Stimulated activated CD4-positive, alpha-beta T cell treated with anti-CD3 and anti-CD28 coated beads, Interleukin-4, amount 100 ng/mL, for 1 hour (primary cell): ENCODE measurements at places on chromosomes 6 and 20.

DNA sequence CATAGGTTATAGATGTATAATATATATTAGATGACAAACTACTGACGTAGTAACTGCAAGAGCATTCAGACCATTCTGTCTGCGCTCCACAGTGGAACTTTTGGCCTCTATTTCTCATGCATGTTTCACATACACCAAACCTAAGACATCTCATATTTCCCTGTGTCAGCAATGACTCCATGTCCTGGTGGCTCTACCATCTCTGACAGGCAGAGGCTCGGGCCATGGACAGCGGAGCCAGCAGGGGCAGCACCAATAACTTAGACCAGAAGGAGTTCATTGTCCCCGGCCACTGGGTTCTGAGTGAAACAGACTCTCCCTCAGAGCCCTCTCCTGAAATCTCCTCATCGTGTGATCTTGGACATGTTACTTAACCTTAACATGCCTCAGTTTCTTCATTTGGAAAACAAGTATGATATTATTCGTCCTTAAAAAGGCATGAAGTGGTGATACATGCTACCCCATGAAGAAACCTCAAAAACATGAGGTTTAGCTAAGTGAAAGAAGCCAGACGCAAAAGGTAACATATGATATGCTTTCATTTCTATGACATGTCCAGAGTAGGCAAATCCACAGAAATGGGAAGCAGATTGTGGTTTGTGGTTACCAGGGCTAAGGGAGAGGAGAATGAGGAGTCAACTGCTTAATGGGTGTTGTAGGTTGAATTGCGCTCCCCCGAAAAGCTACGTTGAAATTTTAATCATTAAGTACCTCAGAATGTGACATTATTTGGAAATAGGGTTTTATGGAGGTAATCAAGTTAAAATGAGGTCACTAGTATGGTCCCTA is 564.0 kb upstream of the JARID2 start:
- DNase-seq: no peak

GRCh38 chr6:9121549-9121948 is 686.2 kb upstream of the SLC35B3 start:
- no peak for DNase-seq

- DNase-seq: no peak
Measured at GRCh38 chr6:11208267-11208666, 24.2 kb downstream of the NEDD9 start.

GRCh38 chr20:63896264-63897105 is 1.6 kb downstream of the DNAJC5 start:
- peak; percentile 26 for DNase-seq

DNA sequence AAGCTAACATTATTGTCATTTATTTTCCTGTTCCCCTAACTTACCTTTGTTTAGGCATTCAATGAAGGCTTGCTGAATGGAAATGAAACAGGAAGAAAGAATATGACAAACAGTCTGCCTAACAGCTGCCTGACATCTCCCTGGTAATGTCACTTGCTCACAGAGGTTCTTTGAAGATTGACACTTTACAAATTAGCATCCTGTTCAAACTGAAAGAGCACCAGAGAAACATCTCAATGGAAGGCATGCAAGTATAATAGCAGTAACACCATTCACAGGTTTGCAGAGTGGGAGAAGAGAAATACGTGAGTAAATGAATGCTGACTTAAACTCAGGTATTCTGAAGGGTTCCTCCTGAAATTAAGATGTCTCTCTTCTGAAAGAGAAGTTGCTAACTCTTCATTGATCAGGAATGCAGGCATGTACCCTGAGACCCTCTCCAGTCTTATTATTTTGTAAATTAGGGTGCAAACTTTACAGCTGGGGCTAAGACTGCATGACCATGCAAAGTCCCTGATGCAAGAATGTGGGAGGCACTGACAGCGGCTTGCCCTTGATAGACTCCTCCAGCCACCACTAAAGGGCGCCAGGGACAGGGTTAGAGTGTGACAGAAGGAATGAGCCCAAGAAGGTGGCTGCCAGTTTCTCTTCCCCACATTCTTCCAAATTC is 1.3 kb upstream of the SMLR1 start:
- no peak for DNase-seq

DNA sequence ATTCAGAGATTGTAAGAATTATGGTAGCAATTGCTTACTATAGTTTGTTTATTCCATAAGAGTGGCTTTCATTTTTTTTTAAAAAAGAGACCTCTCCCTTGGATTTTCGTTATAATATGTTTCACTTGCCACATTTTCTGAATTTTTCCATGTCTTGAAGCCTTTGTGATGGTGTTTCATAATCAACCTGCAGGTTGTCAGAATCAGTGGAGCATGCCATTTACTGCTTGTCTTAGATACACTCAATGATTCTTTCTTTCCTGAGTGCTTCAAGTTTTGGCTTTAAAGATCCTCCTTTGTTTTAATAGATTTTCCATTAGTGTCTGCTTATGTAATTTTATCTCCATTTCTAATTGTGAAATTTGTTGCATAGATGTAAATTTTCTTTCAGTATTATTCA is 31.2 kb downstream of the KCNQ5 start:
- no peak for DNase-seq

DNA sequence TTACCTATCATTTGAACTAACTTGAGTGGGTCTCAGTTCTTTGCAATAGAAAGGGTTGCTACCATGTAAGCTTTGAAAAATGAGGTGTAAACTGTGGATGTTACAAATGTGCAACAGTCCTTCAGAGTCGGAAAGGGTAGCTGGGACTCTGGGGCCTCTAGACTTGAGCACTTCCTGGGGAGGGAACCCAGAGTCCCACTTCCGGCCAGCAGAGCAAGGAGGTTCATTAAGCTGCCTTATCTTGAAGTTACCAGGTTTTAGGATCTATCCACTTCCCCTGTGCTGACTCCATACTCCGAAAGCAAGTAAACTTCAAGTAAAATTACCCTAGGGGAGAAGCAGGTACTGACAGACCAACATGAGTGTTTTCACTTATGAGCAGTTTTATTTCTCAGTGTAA is 9.4 kb downstream of the TRIM10 start:
- no peak for DNase-seq

GRCh38 chr20:63898882-63899558 is 4.1 kb downstream of the DNAJC5 start:
- DNase-seq: no peak

- DNase-seq: no peak
Measured at GRCh38 chr20:16714242-16714641, 15.6 kb upstream of the SNRPB2 start.

DNA sequence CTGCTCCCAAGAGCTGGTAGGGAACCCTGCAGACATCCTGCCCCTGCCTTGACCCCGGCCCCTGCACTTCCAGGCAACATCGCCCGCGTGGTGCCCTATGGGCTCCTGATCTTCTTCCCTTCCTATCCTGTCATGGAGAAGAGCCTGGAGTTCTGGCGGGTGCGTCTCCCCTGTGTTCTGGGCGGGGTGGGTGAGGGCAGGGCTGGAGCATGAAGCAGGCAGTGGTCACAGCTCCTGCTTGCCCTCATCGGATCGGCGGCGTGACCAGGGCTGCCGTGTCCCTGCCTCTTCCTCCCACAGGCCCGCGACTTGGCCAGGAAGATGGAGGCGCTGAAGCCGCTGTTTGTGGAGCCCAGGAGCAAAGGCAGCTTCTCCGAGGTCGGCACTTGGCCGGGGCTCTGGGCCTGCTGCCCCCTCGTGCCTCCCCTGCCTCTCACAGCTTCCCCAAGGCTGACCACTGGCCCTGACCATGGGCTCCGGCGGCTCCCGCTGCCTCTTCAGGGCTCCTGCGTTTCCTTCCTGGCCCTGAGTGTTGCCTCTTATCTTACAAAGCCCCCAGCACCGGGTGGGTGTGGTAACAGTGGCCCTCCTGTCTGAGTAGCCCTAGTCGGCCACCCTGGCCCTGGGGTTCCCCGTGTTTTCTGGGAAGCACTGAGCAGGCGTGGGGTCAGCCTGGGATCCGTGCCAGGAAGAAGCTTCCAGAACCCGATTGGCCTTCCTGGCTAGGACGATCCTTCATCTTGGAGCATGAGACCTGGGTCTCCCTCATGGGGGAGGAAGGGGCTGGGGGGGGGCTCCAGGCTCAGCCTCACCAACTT is 8.0 kb upstream of the TNFRSF6B start:
- no peak for DNase-seq

DNA sequence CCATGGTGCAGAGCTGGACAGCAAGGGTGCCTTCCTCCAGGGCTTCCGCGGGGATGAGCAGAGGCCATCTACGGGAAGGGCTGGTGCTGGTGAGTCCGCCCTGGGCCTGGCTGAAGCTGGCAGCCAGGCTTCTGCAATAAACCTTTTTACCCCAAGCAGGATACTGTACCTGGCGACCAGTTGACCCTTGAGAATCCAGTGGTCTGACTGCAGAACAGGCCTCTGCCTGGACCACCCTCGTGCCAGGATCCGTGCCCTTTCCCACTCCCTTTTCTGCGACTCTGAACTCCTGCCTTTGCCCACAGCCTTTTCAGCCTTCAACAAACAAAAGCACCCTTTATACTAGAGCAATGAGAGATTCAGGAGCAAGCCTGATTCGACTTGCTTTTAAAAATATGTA is 18.9 kb downstream of the CDH26 start:
- no peak for DNase-seq

DNA sequence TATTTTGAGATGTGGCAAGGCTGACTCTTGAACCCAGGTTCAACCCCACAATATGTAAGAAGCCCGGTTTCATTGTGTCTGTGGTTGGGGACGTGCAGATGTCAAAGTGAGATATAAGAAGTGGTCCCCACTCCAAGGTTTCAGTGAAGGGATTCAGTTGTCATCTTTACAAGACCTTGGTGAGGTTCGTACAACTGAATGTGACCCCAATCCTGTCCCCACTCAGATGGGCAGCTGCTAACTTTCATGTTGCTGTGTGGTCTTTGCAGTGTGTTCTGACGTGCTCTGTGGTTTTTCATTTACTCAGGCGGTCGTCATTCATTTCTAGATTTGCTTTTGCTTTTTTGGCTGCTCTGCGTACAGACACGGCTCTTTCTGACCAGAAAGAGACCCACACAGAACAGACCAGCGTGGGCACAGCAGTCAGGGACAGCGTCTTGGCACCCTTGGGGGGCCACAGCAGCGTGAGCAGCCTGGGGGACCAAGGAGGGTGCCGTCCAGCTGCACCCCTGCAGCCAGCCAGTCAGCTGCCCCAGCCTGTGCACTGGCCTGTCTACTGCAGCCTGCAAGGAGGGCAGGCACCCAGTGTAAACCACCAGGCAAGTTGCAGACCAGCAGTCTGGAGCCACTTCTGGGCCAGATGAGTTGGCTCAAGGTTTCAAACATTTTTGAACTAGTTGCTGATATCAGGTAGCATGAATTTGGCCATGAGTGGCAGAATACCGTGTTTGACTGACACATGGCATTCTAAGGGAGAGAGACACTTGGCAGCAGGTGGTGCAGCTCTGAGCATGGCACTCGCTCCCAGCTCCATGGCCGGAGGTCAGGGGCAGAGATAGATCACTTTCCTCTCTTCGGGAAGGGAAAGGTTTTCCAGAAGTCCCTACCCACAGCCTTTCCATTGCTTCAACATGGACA is 49.4 kb upstream of the IRF4 start:
- no peak for DNase-seq

DNA sequence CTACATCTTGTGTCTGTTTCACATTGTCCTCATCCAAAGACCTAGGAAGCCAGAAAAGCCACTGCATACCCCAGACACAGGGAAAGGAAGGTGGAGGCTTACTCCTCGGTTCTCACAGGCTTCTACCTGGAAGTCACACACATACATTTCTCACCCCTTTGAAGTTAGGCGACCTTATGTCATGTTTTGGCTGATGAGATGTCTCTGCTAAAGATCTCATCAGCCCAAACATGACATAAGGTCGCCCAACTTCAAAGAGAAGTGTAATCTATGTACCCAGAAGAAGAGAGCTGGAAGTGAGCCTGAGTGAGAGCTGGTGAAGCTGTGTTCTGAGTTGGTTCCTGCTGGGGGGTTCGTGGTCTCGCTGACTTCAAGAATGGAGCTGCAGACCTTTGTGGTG is 47.5 kb upstream of the SLC22A23 start:
- DNase-seq: no peak

DNA sequence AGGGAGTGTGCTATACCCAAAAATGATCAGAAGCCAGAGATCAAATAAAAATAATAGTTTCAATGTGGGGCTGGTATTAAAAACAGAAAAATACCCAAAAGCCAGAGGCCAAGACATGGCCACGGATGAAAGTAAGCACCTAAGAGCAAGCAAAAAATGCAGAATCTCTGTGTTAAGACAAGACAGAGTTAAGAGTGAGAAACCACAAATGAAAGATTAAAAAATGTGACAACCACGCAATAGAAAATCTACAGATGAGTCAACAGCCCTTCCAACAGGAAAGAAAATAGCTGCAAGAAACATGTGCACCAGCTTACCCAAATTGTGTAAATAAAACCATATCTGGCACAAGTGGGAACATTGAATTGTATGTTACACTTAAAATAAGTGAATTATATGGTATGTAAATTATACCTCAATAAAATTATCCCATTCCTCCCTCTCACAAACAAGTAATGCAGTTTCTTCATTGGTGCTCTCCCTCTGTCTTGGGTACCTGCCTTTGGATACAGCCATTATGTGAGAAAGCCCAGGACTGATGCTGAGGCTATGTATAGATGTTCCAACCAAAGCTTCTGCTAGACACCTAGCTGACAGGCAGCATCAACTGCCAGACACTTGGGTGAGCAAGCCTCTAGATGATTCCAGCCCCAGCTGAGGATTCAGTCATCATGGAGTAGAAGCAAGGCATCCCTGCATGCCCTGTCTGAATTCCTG is 55.3 kb upstream of the UFL1 start:
- no peak for DNase-seq

DNA sequence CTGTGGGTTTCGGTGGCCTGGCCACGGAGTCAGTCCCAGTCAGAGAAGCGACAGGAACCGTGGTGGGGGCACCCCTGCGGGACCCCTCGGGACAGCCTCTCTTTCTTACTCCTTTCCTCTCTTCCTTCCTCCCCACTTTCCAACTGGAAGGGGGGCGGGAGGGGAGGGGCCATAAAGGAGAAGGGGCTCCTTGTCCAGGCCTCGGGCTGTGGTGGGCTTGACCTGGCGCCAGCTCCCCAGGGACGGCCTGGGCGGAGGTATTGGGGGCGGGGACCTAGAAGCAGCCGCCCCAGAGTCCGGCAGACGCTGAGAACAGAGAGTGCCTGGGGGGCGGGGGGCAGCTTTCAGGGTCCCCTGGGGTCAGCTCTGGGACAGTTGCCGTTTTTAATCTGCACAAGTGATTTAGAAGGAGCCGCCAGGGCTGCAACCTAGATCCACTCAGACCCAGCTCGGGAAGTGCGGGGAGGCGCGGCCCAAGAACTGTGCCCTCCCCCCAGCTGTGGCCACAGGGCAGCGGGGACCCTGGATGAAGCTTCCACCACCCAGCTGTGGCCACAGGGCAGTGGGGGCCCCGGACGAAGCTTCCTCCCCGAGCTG is 6.4 kb upstream of the ABHD16B start:
- DNase-seq: no peak
